ENCODE measurements at places on chromosomes 16 and 17.

DNA sequence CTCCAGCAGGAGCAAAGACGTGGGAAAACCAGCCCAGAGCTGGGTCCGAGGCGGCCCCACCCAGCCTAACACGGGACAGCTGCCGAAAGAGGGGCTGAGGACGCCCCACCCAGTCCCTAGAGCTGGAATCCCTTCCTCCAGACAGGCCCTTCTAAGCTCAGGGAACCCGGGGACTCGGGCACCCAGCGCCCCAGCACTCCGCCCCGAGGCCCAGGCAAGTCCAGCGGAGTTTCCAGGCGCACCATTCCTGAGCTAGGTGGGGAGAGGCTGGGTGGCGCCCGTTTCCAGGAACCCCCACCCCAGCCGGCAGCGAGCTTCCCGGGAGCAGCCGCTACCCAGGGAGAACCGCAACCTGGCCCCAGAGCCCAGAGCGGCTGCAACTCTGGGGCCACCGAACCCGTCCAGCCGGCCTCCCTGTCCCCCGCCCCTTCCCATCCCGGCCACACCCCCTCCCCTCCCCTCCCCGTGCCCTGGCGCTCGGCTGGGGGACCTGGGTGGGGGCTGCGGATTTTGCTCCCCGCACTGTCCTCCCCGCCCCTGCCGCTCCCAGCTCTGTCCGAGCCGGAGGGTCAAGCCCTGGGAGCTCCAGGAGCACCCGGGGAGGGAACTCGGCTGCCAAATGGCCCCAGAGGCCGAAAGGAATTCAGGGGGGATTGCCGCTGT, 536 bp downstream of the TMC6 start:
- no peak for DNase-seq

DNA sequence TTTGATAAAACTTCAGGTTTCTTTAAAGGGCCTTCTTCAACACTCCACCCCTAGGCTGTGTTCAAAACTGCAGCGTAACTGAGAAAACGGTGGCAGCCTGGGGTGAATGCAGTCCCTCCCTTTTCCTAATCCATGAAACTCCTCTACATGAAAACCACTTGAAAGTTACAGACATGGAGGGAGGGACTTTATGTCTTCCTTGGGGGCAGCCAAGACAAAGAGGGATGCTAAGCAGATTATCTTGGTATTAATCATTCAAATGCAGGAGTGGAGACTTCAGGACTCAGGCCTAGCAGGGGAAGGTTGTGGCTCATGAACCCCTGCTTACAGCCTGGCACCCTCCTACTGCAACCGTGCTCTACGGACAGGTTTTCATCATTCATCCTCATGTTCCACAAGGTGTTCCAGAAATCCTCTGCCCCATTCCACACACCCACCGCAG, 46.8 kb downstream of the RNF112 start:
- DNase-seq: no peak

DNA sequence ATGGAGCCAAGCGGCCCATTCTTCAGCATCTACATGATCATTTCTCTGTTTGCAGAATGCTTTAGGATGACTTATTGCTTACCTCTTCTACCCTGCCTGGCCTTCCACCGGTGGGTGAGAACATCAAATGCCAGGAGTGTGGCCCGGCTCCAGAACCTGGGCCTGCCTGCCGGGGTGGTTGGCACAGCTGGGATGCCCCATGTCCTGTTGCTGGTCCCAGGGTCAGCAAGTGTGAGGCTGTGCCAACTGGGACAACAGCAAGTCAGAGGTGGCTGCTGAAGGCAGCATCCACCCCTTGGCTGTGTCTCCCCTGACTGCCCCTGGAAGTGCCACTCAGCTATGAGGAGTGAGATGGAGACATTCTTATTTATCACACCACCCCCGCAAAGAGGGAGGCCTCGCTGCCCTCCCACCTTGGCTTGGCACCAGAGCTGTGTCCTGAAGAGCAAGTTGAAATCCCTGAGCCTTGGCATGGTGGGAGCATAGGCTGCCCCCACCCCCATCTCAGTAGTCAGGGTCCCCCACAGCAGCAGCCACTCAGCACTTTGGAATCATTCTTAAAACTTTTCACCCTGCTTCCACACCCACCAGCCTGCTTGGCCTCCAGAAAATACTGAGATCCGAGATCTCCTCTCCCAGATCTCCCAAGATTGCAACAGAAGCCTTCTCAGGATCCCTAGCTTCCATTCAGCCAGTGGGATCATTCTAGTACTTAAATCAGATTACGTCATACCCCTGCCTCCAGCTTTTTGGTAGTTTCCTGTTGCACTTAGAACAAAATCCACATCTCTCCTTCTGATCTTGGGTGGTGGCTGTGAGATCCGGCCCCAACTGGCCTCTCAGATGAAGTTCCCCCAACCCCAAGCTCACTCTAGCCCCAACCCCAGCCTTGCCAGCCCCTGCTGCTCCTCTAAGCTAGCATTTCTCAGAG, 127.5 kb downstream of the SOCS1 start:
- no peak for DNase-seq

DNA sequence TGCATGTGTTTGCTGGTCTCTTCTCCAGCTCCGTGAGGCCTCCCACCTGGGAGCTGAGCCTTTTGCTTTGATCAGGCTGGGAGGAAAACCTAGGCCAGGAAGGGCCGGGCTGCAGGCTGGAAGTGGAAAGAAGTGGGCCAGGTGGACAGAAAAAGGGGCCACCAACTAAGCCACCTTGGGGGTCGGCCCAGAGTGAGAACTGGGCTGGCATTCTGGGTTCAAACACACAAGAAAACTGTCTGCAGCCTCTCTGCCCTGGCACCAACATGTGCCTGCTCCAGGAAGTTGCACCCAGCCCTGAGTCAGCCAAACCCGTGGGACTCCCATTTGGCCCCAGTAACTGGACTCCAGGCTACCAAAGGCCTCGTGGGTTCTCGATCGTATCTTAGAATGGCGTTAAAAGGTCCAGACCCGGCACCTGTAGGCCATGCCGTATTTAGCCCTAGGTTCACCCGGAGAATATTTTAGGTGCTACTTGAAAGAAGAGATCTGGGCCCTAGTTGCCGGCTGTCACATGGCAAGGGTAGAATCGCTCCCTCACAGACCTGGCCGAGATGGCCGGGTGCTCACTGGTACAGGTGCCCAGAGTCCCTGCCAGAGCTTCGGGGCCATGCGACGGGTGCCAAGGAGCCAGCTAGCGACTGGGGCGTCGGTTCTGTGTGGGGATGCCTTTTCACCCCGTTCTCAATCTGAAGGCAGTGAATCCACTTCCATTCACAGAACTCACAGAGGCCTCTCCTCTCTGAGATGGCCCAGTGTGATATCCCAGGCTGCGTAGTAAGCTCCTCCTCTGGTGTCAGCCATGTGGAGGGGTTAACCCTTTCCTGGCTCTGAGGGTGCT, 236.6 kb downstream of the MRTFB start:
- no peak for DNase-seq

GRCh38 chr17:71649941-71650350, 470.9 kb upstream of the SOX9 start:
- no peak for DNase-seq

DNA sequence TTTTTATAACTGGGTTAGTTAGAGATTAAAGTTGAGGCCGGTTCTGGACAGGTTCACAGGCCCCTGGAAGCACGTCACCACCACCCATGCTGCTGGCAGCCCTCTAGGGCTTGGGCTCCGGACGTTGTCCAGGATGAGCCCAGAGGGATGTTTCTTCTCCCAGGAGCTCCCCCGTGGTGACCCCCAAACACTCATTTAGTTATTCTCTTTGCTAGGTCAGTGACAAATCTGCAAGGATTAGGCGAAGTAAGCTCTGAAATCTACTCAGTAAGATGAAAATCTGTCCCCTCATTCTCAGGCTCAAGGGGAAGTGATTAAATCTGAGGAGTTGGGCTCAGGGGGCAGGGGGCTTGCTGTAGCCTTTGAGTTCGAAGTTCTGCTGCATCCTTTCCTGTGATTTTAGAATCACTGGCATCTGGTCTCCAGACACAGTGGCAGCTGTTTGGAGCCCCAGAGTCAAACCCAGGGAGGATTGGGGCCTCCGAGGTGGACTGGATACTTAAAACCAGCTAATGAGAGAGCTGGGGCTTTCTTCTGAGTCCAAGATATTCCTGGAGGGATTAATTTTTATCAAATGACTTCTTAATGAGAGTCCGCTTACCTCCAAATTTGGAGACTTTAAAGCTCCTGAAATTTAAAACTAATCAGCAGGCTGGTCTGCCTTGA, 49.2 kb upstream of the HS3ST2 start:
- no peak for DNase-seq

DNA sequence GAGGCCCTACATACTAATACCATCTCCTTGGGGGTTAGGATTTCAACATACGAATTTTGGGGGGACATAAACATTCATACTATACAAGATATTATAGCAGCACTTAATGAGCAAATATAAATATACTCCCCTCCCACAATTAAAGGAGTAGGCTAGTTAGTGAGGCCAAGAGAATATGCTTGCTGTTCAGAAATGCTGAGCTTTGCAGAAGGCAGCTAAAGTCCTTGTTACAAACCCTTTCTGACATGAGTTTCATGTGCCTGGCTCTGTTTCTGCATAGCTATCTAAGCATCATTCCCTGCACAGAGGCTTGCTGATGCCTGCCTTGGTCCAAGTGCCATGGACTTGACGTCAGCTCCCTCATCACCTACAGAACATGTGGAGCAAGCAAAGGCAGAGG, 73.5 kb downstream of the GP2 start:
- DNase-seq: no peak

GRCh38 chr17:30372755-30373154, 6.0 kb upstream of the CPD start:
- no peak for DNase-seq

- no peak for DNase-seq
Measured at GRCh38 chr16:52912565-52913173, 140.0 kb downstream of the CHD9NB start.

DNA sequence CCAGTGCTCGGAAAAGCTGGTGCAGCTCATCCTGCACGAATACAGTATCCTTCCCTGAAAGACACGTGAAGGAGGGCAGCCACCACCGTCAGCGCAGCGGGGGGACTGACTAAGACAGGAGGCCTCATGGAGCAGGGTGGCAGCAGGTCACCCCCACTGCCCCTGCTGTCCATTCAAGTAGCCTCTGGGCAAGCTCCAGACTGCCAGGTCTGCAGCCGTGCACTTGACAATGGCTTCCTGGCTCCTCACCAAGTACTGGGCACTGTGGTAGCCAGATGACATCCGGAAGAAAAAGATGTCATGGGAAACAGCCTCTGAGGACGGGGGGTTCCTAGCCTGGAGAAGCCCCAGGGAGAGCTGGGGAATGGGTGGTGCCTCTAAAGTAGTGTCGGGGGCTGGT, 7.9 kb upstream of the MYO15A start:
- no peak for DNase-seq

DNA sequence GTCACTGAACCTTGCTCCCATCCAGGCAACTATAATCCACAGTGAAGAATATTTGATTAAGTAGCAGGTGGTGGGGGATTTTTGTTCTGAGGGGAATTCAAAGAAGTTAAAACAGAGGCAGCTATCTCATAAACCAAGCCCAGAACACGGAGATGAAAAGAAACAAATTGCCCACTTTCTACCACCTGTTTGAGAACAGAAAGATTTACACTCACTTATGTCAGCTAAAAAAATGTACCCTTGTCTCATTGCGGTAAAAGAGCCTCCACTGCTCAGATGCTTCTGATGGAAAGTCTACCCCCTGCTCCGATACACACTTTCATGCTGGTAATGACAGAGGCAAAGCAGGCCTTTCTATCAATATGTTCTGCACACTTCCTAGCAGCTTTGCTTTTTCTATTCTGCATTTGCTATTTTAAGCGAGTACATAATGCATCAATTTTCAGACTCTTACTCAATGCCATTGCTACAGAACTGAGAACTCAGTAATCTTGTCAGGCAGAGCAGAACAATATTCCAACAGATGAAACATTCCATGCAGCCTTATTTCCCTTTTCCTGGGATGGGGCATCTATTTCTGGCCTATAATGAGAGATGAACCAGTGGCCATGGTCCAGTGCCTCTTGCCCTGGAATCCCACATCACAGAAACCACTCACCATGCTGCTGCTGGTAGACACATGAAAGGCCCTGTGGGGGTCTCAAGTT, 29.0 kb downstream of the CDK5R1 start:
- DNase-seq: no peak

DNA sequence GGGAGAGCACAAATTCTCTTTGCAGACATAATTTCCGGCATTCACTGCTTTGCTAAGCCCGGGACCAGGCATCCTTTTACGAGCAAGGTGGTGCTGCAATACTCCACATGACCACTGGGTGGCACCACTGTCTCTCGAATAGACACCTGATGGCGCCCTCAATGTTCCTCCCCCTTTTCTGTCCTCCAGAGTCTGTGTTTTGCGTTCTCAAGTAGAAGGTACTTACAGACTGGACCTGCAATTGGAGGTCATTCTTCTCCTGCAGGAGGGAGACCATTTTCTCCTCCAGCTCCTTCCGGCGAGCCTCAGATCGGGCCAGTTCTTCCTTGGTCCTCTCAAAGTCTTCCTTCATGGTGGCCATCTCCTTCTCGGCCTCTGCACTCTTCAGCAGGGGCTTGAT, 45.2 kb downstream of the MYH13 start:
- DNase-seq: peak; percentile 50

DNA sequence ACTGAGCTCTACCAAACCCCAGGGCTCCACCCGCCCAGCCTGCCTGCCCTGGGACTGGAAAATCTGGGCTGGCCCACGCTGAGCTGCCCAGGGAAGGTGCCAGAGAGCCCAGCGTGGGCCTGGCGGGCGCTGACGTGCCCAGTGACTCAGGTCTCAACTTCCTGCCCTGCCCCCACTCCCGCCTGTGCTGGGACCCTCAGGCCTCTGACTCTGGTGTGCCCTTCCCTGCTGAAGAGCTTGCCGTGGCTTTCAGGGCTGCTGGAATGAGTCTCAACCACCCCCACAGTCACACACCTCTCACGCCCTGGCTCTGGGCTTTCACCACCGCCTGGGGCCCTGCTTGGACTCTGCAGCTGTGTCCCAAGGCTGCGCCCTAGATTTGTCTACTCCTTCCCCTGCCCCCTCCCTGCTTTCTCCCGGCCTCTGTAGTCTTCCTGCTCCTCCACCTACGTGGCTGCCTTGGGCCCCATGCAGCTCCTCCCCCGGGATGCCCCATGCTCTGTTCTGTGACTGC, 10.4 kb downstream of the LLGL1 start:
- no peak for DNase-seq
